ENCODE measurements at places on chromosomes 1 and 21. TPM values are rescaled to one million over a fixed set of nuclear protein-coding genes. Genes with fewer than 3 reads are reported as not detected.

DNA sequence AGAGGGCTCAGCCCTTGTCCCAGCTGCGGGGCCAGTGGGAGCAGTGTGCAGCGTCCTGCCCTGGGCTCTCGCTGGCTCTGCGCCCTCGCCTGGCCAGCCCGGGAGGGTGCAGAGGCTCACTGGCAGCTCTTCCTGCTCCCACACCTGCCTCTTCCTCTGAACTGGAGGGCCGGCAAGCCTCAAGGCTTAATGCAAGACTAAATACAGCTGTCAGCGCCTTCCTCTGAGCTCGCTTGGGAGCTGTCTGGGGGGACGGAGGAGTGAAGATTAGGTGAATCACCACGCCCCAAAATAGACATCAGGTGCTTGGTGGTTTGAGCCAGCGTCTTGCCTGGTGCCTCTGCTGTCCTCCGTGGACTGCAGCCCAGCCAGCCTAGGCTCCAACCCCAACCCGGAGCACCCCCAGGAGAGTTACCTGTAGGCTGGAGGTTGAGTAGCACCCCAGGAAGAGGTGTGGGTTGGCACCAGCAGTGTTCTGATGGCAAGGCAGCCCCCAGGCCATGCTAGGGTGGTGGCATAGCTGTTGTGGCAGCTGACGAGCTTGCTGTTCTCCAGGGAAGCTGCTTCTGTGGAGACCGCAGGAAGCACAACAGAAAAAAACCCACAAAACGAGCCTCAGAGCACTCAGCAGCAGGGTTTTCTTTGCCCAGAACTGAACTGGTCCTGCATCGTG is 36.9 kb downstream of the UMODL1 start:
- no peak for DNase-seq

GRCh38 chr1:41712695-41713094 is 206.0 kb downstream of the HIVEP3 start:
- DNase-seq = no peak

DNA sequence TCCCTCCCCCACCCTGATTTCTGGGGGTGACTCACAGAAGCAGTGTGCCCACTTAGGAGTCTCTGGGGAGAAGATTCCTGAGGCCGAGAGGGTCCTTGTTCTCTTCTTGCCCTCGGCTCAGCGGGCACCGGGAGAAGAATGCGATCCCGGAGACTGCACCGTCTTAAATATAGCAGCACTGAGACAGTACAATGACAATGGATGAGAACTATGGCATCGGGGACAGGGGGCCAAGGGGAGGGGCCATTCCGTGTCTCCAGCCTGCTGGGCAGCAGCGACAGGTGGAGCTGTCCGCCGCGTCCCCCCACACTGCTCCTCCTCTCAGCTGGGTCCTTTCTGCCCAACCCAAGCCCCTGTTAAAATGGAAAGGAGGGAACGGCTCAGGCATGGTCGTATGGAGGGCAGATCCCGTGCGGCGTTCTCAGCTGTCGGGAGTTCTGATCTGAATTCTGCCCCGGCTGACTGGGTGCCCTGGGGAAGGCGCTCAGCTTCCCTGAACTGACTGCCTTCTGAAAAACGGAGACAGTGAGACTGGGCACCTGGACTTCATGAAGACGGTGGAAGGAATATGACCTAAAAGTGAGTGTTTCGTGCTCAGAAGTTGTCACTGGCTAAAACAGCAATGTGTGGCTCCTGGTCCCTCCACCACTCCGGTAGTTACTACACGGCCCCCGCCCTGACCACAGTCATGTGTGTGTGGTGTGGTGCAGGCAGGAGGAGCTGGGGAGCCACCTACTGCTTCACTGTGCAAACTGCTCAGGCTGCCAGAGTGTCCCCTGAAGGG is at the start of gene MYOM3:
Gene MYOM3, minus strand, starts transcription at position 140 of the 784 bp plus-strand sequence. CDS start 3,499 bp downstream, outside the sequence.
- no peak for DNase-seq

- no peak for DNase-seq
Measured at GRCh38 chr1:11868331-11868980, 9.7 kb upstream of the NPPB start.

DNA sequence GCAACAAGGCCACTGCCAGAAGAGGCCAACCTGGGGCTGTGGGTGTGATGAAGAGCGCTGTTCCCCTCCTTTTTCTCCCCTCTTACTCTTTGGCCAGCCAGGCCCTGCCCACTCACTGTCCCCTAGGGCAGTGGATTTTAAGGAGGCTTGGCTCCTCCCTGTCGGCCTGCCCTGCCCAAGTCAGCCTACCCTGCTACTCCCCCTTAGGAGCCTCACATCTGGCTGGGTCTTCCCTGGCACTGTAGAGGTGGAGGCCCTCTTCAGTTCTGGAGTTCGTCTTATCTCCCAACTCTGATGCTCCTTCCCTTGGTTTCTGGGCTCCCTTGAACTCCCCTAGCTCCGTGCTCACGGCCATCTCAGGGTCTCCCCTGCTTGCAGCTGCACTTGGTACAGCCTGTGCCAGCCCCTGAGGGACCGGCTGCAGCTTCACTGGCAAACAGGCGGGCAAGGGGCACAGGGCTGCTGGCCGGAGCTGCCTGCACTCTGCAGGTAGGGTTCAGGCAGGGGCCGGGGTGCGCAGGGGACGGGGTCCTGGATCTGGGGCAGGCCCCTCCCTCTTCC is 4.0 kb downstream of the AMPD2 start:
- no peak for DNase-seq

GRCh38 chr1:203177470-203178039 is 1.9 kb upstream of the MYBPH start:
- no peak for DNase-seq

DNA sequence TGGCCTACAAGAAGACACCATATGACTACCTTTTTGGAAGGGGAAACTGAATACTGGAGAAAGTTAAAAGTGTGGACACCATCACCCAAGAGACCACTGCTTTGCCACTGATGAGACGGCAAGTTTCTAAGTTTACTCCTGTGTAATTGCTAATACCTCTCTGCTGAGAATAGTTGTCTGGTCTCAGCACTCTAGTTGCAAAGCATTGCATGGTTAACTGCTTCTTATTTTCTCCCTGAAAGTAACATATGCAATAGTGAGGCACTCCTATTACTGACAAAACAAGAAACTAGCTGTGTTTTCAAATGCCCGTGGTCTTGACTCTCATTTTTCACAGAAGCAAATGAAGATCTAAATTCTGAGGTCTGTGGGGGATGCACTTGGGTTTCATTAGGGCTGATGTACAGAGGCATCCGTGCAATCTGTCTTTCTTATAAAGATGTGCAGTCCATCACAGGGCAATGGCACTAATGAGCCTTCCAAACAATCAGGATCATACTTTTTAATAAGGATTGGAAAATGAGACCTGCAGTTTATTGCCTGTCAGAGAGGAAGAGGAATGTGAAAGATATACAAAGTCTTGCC is 62.9 kb downstream of the IFI44 start:
- DNase-seq = no peak

DNA sequence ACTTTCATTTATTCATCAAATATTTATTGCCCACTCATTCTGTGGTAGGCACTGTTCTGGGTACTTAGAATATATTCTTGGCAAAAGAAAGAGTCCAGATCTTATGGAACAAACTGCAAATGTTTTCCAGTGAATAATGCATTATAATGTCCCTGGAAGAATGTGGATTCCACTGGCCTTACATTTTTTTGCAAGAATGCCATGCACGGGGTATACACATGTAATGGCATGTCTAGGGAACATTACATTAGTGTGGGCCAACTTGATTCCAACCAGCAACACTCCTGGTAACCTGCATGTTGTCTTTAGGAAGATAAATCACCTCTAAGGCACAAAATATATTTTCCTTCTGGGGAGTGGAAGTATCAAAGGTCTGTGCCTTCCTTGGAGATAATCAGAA is 33.0 kb upstream of the IFI44L start:
- DNase-seq = no peak

DNA sequence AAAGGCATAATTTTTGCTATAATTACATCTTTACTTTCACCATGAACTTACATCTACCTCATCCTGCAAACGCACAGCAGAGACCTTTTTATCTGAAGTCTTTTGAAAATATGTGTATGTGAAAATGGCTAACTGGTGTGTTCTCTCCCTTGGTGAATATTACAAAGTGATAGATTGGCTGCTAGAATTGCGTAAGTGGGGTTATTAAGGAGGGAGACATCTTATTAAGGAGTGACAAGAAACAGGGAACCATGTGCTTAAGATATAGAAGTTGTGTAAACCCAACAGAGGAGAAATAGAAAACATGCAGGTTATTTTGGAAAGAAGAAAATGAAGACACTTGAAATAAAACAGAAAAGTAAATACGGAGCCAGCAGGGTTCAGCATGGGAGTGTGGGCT is 7.8 kb downstream of the KCNJ15 start:
- DNase-seq = no peak

GRCh38 chr1:81699234-81699633 is 101.5 kb upstream of the ADGRL2 start:
- no peak for DNase-seq

Gene SHISA4
- 12.3 TPM for total RNA-seq

Gene OLIG2
- total RNA-seq = not detected

Gene CDK18
- total RNA-seq = 7.0 TPM

Measured in esophagus squamous epithelium (tissue), 5 donors.